ENCODE measurements at places on chromosomes 5 and 9.

- H3K27me3 ChIP-seq, result no peaks in the 10 kb centered on the region
- H3K36me3 ChIP-seq, result no peaks in the 10 kb centered on the region
- no peak overlapping the region for H3K4me3 ChIP-seq
These were observed 45.3 kb upstream of the CDK5RAP2 start for GRCh38 chr9:120625222-120625621.

DNA sequence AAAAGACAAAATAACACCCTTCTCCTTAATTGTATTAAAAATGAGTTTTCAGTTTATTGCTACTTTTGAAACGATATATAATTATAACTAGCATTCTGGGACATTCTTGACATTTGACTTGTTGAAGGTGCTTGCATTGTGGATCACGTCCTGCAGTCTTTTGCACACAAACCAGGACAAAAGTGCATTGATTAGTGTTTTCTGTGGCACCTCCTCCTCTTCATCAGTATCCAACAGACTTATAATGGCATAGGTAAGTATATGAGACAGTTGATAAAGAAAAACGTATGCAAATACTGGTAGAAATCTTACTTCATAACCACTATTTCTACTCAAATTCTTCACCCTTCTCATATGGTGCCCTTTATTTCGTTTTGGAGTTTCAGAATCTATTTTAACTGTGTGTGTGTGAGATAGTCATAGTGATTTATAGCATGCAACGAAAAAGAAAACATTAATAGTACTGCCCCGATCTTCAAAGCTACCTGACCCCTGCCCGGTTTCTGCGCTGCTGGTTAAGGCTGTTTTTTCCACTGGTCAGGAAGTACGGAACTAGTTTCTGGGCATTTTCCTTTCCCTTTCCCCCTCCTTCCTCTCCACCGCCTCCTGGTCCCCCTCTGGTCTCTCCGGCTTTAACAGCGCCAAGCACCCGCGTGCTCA lies 639 bp upstream of the RASA1 start:
- peak overlapping the region; percentile 95 for H3K27ac ChIP-seq
- no peak for DNase-seq
- H3K27me3 ChIP-seq, result no peaks in the 10 kb centered on the region

GRCh38 chr5:7245121-7245651 lies 150.8 kb upstream of the ADCY2 start:
- H3K36me3 ChIP-seq, result no peaks in the 10 kb centered on the region
- no peak for DNase-seq
- H3K27ac ChIP-seq, result no peak overlapping the region
- H3K4me1 ChIP-seq, result no peaks in the 10 kb centered on the region
- H3K4me3 ChIP-seq, result no peak overlapping the region

DNA sequence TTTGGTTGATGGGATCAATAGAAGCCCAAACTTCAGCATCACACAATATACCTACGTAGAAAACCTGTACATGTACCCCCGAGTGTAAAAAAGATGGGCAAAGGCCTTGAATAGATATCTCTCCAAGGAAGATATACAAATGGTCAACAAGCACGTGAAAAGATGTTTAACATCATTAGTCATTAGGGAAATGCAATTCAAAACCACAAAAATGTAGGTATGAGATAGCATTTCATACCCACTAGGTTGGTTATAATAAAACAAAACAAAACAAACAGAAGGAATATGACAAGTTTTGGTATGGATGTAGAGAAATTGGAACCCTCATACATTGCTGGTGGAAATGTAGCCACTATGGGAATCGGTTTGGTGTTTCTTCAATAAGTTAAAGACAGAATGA lies 33.1 kb upstream of the PPARGC1B start:
- H3K4me3 ChIP-seq, result no peak overlapping the region
- no peaks in the 10 kb centered on the region for H3K36me3 ChIP-seq
- no peak overlapping the region for H3K27ac ChIP-seq
- no peak for DNase-seq

GRCh38 chr5:140628711-140629110 lies 4.3 kb downstream of the CD14 start:
- H3K4me3 ChIP-seq, result no peak overlapping the region
- no peaks in the 10 kb centered on the region for H3K27me3 ChIP-seq
- no peak for DNase-seq
- H3K27ac ChIP-seq, result no peak overlapping the region
- H3K4me1 ChIP-seq, result peaks cover 12% of the 10 kb centered on the region

- H3K36me3 ChIP-seq, result no peaks in the 10 kb centered on the region
- H3K4me1 ChIP-seq, result no peaks in the 10 kb centered on the region
- DNase-seq, result no peak
- no peaks in the 10 kb centered on the region for H3K27me3 ChIP-seq
These were observed 295.5 kb upstream of the SMC2 start for GRCh38 chr9:103798620-103799019.

GRCh38 chr5:164153469-164154172 lies 648.2 kb downstream of the MAT2B start:
- H3K27me3 ChIP-seq, result no peaks in the 10 kb centered on the region
- no peaks in the 10 kb centered on the region for H3K4me1 ChIP-seq
- H3K4me3 ChIP-seq, result no peak overlapping the region
- H3K36me3 ChIP-seq, result no peaks in the 10 kb centered on the region

DNA sequence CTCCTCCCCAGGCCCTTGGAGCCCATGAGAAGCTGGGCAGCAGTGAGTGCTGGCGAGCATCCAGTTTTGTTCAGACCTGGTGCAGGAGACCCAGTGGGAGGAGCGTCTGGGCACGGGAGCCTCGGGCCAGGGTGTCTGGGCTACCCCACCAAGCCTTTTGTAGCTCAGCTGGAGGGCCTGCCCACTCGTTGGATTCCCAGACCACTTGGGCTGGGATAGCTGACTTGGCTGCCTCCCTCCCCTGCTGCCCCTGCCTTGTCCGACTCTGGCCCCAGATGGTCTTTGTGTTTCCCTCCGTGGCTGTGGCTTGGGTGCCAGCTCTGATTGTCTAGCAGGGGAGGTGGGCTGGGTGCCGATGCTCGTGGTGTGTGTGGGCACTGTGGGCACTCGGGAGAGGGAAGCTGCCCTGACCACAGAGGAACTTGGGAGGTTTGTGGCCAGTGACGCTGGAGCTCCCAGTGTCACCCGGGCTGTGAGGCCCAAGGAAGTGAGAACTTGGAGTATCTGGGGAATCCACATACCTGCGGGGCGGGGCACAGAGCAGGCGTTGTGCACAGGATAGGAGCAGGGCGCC lies 47.3 kb downstream of the WNK2 start:
- no peaks in the 10 kb centered on the region for H3K4me1 ChIP-seq
- no peaks in the 10 kb centered on the region for H3K36me3 ChIP-seq

- no peaks in the 10 kb centered on the region for H3K36me3 ChIP-seq
- no peak for DNase-seq
- H3K4me1 ChIP-seq, result peaks cover 17% of the 10 kb centered on the region
- H3K27ac ChIP-seq, result no peak overlapping the region
- no peak overlapping the region for H3K4me3 ChIP-seq
- H3K27me3 ChIP-seq, result no peaks in the 10 kb centered on the region
These were observed 49.6 kb upstream of the ITGA1 start for GRCh38 chr5:52738095-52738506.

DNA sequence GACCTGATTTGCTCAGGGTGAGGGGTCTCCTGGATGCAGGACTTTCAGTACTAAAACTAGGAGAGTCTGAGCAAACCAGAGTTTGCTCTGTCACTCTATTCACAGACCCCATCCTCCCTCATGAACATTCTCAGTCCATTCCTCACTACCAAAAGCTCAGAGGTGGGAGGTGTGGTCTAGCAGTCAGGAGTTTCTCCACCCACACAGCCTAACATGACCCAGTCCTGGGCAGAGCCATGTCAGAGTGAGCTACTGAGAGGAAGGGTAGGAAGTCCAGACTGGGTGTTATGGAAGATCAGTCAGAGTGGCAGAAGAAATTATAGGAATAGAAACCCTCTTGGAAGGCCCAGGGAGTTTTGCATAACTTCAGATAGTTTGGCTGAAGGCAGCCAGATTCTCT lies 113.3 kb upstream of the GRAMD2B start:
- H3K4me1 ChIP-seq, result no peaks in the 10 kb centered on the region
- DNase-seq, result no peak
- no peaks in the 10 kb centered on the region for H3K36me3 ChIP-seq

- DNase-seq, result no peak
- H3K27ac ChIP-seq, result no peak overlapping the region
- H3K36me3 ChIP-seq, result no peaks in the 10 kb centered on the region
- H3K4me1 ChIP-seq, result no peaks in the 10 kb centered on the region
- no peaks in the 10 kb centered on the region for H3K27me3 ChIP-seq
These were observed 20.0 kb downstream of the ACTL7B start for GRCh38 chr9:108835831-108836230.

DNA sequence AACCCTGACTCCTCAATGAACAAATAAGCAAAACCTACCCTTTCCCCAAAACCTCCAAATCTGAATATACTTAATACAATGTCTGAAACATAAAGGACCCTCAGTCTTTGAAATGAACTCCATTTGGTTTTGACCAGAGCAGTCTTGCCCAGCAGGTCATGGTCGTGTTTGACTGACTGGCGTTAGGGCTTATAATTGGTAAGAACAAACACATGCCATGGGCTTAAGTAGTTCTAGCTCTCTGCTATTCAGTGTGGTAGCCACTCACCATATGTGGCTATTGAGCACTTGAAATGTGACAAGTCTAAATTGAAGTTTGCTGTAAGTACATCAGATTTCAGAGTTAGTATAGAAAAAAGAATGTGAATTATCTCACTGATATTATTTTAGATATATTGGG lies 42.1 kb downstream of the LRRTM2 start:
- H3K27me3 ChIP-seq, result no peaks in the 10 kb centered on the region
- DNase-seq, result no peak
- H3K4me1 ChIP-seq, result peaks cover 31% of the 10 kb centered on the region
- H3K4me3 ChIP-seq, result no peak overlapping the region

- peak overlapping the region; percentile 57 for H3K4me3 ChIP-seq
- peaks cover 14% of the 10 kb centered on the region for H3K4me1 ChIP-seq
- H3K27me3 ChIP-seq, result no peaks in the 10 kb centered on the region
- peak; percentile 21 for DNase-seq
- no peaks in the 10 kb centered on the region for H3K36me3 ChIP-seq
These were observed 83.7 kb downstream of the PCSK5 start for GRCh38 chr9:75974016-75974766.

DNA sequence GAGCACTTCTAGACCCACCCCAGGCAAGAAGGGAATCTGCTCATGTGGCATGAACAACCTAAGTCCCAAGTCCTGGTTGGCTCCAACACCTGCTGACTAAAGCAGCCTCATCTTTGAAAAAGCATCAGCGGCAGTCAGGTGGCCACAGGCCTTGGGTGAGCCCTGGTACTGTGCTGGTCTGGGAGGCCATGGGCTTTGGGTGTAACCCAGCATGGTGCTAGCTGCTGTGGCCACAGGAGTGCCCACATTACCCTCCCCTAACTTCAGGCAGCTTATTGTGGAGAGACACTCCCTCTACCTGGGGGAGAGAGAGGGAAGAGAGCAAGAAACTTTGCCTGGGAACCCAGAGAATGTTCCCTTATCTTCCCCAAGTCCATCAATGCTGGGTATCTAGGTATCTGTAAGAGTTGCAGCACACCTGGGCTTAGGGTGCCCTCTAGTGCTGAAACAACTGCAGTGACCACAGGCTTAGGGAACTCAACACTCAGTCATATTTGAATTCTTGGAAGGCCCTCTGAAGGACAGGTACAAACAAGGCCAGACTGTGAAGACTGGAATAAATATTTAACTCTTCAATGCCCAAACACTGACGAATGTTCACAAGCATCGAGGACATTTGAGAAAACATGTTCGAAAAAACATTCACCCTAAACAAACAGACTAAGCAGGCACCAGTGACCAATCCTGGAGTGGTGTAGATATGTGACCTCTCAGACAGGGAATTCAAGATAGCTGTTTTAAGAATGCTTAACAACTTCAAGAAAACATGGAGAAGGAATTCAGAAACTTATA lies 69.9 kb upstream of the OR2K2 start:
- no peaks in the 10 kb centered on the region for H3K4me1 ChIP-seq
- H3K27ac ChIP-seq, result no peak overlapping the region
- no peak for DNase-seq
- no peak overlapping the region for H3K4me3 ChIP-seq

GRCh38 chr5:10351919-10352318 lies 1.6 kb upstream of the MARCHF6 start:
- H3K4me3 ChIP-seq, result peak overlapping the region; percentile 99
- H3K36me3 ChIP-seq, result no peaks in the 10 kb centered on the region
- H3K27ac ChIP-seq, result peak overlapping the region; percentile 93

DNA sequence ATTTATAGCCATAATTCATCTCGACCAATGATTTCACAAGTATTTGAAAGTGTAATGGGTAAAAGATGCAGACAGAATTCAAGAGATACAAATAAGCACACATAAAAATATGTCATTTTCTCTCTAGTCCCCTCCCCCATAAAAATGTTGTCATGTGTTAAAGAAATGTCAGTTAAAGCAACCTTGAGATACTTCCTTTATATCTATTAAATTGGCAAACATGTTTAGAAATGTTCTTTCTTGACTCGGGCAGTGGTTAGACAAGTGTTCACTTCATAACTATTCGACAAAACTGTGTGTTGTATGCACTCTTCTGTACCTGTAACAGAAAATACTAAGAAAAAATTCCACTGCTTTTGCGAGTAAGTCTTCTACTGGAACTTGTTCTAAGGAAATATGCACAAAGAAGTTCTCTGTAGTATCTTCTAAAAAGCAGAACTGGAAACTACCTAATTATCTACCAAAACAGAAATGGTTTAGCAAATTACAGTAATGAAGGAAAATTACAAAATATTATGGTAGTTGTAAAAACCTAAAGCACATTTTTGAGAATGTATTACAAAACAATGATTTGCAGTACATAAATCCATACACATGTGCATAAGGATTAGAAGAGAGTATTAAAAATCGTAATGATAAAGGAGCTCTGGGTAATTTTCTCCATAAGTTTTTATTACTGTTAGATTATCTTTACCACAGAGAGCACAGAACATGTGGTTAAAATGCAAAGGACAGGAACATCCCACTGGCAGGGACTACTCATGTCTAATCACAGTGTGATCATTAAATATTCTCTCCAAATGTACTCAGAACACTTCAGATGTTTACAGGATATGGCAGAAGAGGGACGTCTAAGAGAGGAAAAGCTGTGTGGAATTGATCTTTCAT lies 35.9 kb downstream of the FBXW2 start:
- peaks cover 6% of the 10 kb centered on the region for H3K36me3 ChIP-seq
- no peak overlapping the region for H3K27ac ChIP-seq
- no peak for DNase-seq
- peaks cover 7% of the 10 kb centered on the region for H3K4me1 ChIP-seq
- no peak overlapping the region for H3K4me3 ChIP-seq

GRCh38 chr9:96522366-96522765 lies 72.4 kb downstream of the HABP4 start:
- no peak for DNase-seq
- H3K36me3 ChIP-seq, result no peaks in the 10 kb centered on the region
- no peaks in the 10 kb centered on the region for H3K27me3 ChIP-seq
- peak overlapping the region; percentile 76 for H3K27ac ChIP-seq

- no peak overlapping the region for H3K4me3 ChIP-seq
- no peaks in the 10 kb centered on the region for H3K4me1 ChIP-seq
- no peaks in the 10 kb centered on the region for H3K27me3 ChIP-seq
- no peak for DNase-seq
These were observed 37.6 kb downstream of the ACER2 start for GRCh38 chr9:19446361-19446861.

Measured in thoracic aorta (tissue), 2 donors.